ENCODE measurements at places on chromosomes 6 and 20. TPM values are rescaled to one million over a fixed set of nuclear protein-coding genes. Genes with fewer than 3 reads are reported as not detected.

GRCh38 chr6:84304881-84305280, 77.4 kb upstream of the CEP162 start:
- H3K27me3 ChIP-seq, result no peaks in the 10 kb centered on the region
- no peaks in the 10 kb centered on the region for H3K36me3 ChIP-seq
- no peak overlapping the region for H3K4me3 ChIP-seq
- no peak for DNase-seq

- no peak overlapping the region for H3K27ac ChIP-seq
- H3K36me3 ChIP-seq, result no peaks in the 10 kb centered on the region
- H3K27me3 ChIP-seq, result no peaks in the 10 kb centered on the region
- H3K4me3 ChIP-seq, result no peak overlapping the region
- peak; percentile 52 for DNase-seq
- H3K4me1 ChIP-seq, result peaks cover 6% of the 10 kb centered on the region
Measured at GRCh38 chr20:58584881-58585752, 66.0 kb upstream of the STX16 start.

DNA sequence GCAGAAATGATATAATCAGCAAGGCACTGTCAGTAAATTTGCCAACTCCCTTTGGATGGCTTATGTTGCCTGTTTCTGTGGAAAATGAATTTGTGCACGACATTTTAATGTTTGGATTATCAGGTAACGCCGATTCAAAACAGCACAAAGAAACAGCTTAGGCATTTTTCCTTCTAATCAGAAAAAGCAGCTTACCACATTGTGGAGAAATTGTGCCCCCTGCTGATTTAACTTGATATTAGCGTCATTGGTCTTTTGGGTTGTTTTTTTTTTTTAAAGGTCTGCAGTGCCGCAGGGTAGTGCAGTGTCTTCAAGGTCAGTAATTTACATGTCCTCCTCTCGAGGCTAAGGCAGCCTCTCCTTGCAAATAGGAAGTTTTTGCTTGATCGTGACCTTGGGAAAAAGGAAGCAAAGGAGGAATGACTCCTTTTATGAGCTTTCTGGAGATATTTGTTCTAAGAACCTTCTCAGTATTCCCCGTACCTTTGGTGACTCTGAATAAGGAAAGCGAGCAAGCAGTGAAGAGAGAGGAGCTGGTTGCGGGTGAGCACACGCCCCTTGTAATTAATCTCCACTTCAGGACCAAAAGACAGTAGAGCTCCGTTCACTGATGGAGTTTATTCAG, 79.1 kb downstream of the ELOVL4 start:
- H3K36me3 ChIP-seq, result no peaks in the 10 kb centered on the region
- no peaks in the 10 kb centered on the region for H3K27me3 ChIP-seq
- peaks cover 6% of the 10 kb centered on the region for H3K4me1 ChIP-seq
- no peak overlapping the region for H3K4me3 ChIP-seq
- H3K27ac ChIP-seq, result no peak overlapping the region
- no peak for DNase-seq

DNA sequence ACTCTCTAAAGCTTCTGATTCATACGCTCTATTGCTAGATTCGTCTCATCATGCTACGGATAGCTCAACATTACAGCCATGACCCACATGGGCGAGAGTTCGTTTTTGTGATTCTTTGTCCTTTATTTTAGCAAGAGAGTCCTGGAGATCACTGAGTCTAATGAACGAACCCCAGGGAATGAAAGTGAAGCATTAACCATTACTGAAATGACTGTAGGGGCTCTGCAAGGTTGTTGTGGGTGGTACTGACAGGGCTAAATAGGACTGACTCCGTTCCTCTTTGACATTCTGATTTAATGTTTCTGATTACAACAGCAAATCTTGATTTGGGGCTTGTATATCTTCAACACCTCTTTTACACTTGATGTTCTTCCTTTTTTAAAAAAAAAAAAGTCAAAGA, 13.7 kb upstream of the RTF2 start:
- H3K4me3 ChIP-seq, result no peak overlapping the region
- H3K4me1 ChIP-seq, result no peaks in the 10 kb centered on the region
- no peaks in the 10 kb centered on the region for H3K27me3 ChIP-seq

- H3K36me3 ChIP-seq, result no peaks in the 10 kb centered on the region
- no peaks in the 10 kb centered on the region for H3K27me3 ChIP-seq
- no peaks in the 10 kb centered on the region for H3K4me1 ChIP-seq
- no peak overlapping the region for H3K4me3 ChIP-seq
Measured at GRCh38 chr20:47719625-47720024, 65.7 kb downstream of the SULF2 start.

- H3K27ac ChIP-seq, result peak overlapping the region; percentile 70
- no peaks in the 10 kb centered on the region for H3K27me3 ChIP-seq
- no peaks in the 10 kb centered on the region for H3K4me1 ChIP-seq
- H3K36me3 ChIP-seq, result no peaks in the 10 kb centered on the region
Measured at GRCh38 chr6:89140347-89141156, 5.3 kb upstream of the PM20D2 start.

DNA sequence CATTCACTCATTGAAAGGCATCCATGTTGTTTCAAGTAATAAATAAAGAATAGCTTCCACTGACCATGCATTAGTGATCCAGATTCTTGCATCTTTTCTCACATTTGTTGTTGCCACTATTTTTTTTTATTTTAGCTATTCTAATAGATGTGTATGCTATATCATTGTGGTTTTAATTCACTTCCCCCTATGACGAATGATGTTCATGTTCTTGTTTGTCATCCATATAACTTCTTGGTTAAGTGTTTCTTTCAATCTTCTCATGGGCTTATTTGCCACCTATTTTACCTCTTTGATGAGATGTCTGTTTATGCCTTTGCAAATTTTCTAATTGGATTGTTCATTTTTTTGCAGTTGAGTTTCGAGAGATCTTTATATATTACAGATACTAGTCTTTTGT, 681.2 kb downstream of the HDGFL1 start:
- no peak for DNase-seq
- H3K27ac ChIP-seq, result no peak overlapping the region
- H3K27me3 ChIP-seq, result no peaks in the 10 kb centered on the region
- H3K36me3 ChIP-seq, result no peaks in the 10 kb centered on the region

GRCh38 chr6:112179631-112180030, 74.7 kb downstream of the LAMA4 start:
- H3K4me3 ChIP-seq, result no peak overlapping the region
- DNase-seq, result no peak
- H3K36me3 ChIP-seq, result peaks cover 32% of the 10 kb centered on the region

GRCh38 chr6:28861339-28861738, 62.4 kb downstream of the TRIM27 start:
- H3K27ac ChIP-seq, result no peak overlapping the region
- no peaks in the 10 kb centered on the region for H3K36me3 ChIP-seq
- no peak for DNase-seq
- H3K4me1 ChIP-seq, result peaks cover 14% of the 10 kb centered on the region

- no peak overlapping the region for H3K4me3 ChIP-seq
- no peaks in the 10 kb centered on the region for H3K36me3 ChIP-seq
- H3K27ac ChIP-seq, result peak overlapping the region; percentile 42
Measured at GRCh38 chr6:3808199-3808598, 41.0 kb upstream of the FAM50B start.

DNA sequence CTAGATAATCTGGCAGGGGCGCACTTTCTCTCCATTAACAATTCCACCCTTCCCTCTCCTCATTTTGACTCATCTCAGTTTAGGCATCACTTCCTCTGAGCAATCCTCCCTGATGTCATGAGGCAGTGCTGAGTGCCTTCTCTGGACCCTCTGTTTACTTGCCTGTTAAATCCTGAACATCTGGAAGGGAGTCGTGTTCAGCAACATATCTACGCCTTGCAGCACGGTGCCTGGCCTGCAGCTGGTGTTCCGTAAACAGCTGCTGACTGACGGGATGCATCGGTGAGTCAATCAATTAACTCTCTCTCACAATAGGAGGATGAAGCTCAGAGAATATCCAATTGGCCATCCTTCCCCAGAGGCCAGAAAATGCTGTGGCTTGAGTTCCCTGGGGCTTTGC, 613.5 kb downstream of the PTPRT start:
- no peak for DNase-seq
- H3K4me1 ChIP-seq, result no peaks in the 10 kb centered on the region
- no peak overlapping the region for H3K4me3 ChIP-seq
- no peaks in the 10 kb centered on the region for H3K27me3 ChIP-seq
- no peaks in the 10 kb centered on the region for H3K36me3 ChIP-seq

DNA sequence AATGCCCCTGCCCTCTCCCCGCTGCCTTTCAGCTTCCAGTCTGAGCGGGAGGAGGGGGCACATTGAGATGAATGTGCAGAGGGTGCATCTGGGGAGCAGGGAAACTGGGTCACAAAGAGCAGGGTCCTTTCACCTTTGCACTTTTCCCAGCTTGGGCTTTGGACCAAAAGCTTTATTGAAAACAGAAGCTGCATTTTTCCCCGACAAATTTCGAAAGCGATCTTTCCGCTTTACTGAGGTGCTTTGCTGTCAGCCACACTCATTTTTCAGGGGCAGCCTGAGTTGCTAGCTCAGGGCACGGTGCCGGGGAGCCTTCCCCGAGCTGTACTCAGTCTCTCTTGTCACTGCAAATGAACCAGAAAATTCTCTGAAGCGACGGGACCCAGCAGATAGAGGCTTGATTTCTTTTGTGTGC, 283.7 kb upstream of the SOX4 start:
- no peaks in the 10 kb centered on the region for H3K4me1 ChIP-seq
- H3K27ac ChIP-seq, result no peak overlapping the region
- DNase-seq, result no peak
- H3K36me3 ChIP-seq, result no peaks in the 10 kb centered on the region

GRCh38 chr6:2919886-2920285, 16.8 kb upstream of the SERPINB9 start:
- DNase-seq, result no peak
- no peak overlapping the region for H3K27ac ChIP-seq
- H3K36me3 ChIP-seq, result no peaks in the 10 kb centered on the region
- no peaks in the 10 kb centered on the region for H3K4me1 ChIP-seq

DNA sequence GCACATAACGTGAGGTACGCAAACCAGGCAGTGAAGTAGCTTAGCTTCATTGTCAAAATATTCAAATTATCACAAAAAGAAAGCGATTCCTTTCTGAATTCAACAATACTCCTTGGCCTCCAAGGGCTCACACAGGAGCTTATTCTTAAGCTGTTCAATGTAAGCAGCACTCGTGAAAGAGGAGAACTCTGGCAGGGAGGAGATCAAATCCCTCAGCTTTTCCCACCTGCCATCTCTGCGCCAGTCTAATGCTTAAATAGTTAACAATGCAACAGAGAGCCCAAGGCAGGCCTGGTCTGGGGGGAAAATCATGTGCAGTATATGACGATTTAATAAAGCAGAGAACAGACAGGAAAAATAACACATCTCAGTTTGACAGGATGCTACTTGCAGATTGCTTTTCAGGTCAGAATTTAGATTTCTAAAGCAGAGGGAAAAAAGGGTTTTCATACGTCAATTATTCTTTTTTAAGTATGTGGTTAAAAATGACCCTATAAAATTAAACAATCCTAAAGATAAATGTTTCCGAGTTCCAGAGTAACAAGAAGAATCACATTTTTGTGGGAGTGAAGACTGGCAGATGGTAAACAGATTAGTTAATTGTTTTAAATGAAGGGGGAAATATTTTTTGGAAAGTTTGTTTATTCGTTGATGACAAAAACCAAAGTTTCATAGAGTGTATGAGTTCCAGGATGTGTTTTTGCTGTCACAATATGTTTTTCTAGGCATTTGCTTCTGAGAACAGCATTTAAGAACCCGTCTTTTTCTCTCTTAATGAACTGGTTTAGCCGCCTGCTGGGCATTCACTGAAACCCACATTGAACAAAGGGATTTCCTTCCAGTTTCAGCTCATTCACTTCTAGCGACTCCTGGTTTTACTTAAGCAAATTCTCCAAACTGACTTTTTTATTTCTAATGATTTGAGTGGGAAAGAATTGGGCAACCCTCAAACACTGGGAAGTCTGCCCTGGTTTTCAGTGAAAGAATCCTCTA, 45.9 kb downstream of the PLAGL1 start:
- H3K27me3 ChIP-seq, result no peaks in the 10 kb centered on the region
- DNase-seq, result no peak
- H3K4me1 ChIP-seq, result no peaks in the 10 kb centered on the region
- H3K27ac ChIP-seq, result peak overlapping the region; percentile 20
- no peaks in the 10 kb centered on the region for H3K36me3 ChIP-seq

DNA sequence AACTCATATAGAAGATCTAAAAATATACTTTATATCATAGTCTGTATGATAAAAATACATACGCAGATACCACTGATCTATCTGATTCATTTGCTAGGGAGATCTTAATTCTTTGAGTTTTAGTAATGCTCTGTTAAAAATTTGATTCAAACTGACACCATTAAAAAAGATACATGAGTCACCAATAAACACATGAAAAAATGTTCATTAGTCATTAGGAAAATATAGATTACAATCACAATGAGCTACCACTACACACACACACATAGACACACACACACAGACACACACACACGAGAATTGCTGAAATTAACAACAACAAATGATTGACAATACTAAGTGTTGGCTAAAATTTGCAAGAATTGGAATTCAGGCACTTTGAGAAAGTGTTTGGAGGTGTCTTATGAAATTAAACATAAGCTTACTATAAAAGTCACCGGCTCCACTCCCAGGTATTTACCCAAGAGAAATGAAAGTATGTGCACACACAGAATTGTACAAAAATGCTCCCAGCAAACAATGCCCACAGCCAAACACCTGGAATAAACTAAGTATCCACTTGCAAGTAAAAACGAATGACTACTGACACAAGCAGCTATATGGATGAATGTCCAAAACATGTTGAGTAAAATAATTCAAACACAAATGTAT, 117.7 kb upstream of the GGTLC1 start:
- H3K27me3 ChIP-seq, result no peaks in the 10 kb centered on the region
- H3K4me3 ChIP-seq, result no peak overlapping the region
- DNase-seq, result no peak
- no peaks in the 10 kb centered on the region for H3K4me1 ChIP-seq
- H3K36me3 ChIP-seq, result no peaks in the 10 kb centered on the region

- DNase-seq, result no peak
- no peaks in the 10 kb centered on the region for H3K27me3 ChIP-seq
- H3K4me3 ChIP-seq, result no peak overlapping the region
- H3K36me3 ChIP-seq, result no peaks in the 10 kb centered on the region
- no peak overlapping the region for H3K27ac ChIP-seq
Measured at GRCh38 chr20:60652615-60653014, 599.4 kb upstream of the CDH4 start.

DNA sequence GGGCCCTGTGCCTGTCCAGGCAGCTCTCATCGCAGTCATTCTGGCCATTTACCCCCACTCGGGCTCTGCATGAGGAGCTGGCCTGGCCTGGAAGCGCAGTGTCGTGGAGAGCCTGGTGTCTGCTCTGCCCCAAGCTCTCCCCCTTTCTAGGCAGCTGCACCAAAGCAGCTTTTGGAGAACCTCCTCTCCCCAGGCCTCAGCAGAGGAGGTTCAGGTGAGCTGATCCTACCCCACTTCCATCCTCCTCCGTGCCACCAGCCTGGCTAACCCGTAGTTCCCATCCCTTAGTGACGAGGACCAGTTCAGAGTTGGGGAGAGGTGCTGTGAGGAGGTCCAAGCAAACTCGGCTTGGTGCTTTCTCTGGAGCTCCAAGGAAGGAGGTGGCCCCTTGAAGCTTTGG, 30.5 kb upstream of the PHACTR3 start:
- no peak overlapping the region for H3K4me3 ChIP-seq
- no peak for DNase-seq
- H3K4me1 ChIP-seq, result peaks cover 10% of the 10 kb centered on the region
- peaks cover 19% of the 10 kb centered on the region for H3K27me3 ChIP-seq

- no peaks in the 10 kb centered on the region for H3K4me1 ChIP-seq
- H3K27ac ChIP-seq, result no peak overlapping the region
- DNase-seq, result no peak
- no peak overlapping the region for H3K4me3 ChIP-seq
- H3K36me3 ChIP-seq, result no peaks in the 10 kb centered on the region
Measured at GRCh38 chr20:41897708-41898107, 279.5 kb upstream of the CHD6 start.

The TRIM40 gene
- not detected for total RNA-seq

The HLA-DRB5 gene
- total RNA-seq, result 2.1 TPM

The NTSR1 gene
- total RNA-seq, result 12.1 TPM

The STX11 gene
- total RNA-seq, result 4.3 TPM

The PTCHD4 gene
- 1.1 TPM for total RNA-seq

The TAF4 gene
- total RNA-seq, result 8.9 TPM

The ASIP gene
- 0.99 TPM for total RNA-seq

The DYNLT2 gene
- total RNA-seq, result 1.4 TPM
